H1 (cell line): ENCODE measurements at places on chromosomes 6 and 20. TPM values are rescaled to one million over a fixed set of nuclear protein-coding genes. Genes with fewer than 3 reads are reported as not detected.

The BANF2 gene
- total RNA-seq: not detected in 2 replicates

The ZBTB46 gene
- 21.1 and 22.4 TPM in 2 replicates for total RNA-seq

The RUNX2 gene
- 1.1 and 1.2 TPM in 2 replicates for total RNA-seq

The GFOD1 gene
- 8.5 and 8.8 TPM in 2 replicates for total RNA-seq

The HEY2 gene
- 16.2 and 17.7 TPM in 2 replicates for total RNA-seq

The CD109 gene
- 4.9 and 5.3 TPM in 2 replicates for total RNA-seq

The MAN1A1 gene
- total RNA-seq: 5.4 TPM in 2 replicates

The SYTL3 gene
- total RNA-seq: 0.42 and 0.99 TPM in 2 replicates

The TP53TG5 gene
- total RNA-seq: not detected in 2 replicates

The PABPC1L gene
- total RNA-seq: 60.9 and 61.1 TPM in 2 replicates

The STX11 gene
- 0.21 and 0.34 TPM in 2 replicates for total RNA-seq

The MLIP gene
- total RNA-seq: not detected in 2 replicates

The BCAS1 gene
- 0.19 and 0.27 TPM in 2 replicates for total RNA-seq

The TRIM31 gene
- not detected in 2 replicates for total RNA-seq

The XKR7 gene
- total RNA-seq: 1.8 and 2.4 TPM in 2 replicates

The LST1 gene
- total RNA-seq: not detected in 2 replicates

The TCF15 gene
- total RNA-seq: 6.9 and 7.3 TPM in 2 replicates
